ENCODE measurements at places on chromosomes 3 and 15.

- no peak for DNase-seq
Measured at GRCh38 chr3:72008226-72008996, 223.5 kb upstream of the PROK2 start.

DNA sequence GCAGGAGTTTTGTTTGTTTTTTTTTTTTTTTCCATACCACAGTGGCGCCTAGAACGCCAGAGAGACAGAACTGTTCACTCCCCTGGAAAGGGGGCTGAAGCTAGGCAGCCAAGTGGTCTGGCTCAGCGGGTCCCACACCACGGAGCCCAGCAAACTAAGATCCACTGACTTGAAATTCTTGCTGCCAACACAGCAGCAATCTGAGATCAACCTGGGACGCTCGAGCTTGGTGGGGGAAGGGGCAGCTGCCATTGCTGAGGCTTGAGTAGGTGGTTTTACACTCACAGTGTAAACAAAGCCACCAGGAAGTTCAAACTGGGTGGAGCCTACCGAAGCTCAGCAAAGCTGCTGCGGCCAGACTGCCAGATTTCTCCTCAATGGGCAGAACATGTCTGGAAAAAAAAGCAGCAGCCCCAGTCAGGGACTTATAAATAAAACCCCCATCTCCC is 29.8 kb downstream of the SPICE1 start:
- DNase-seq: peak; percentile 67

GRCh38 chr3:355622-356021 is 159.1 kb downstream of the CHL1 start:
- DNase-seq: no peak

- DNase-seq: no peak
Measured at GRCh38 chr15:35062738-35063099, 22.4 kb downstream of the NANOGP8 start.
